RPMI8226 (cell line): ENCODE measurements at places on chromosomes 7 and 10.

DNA sequence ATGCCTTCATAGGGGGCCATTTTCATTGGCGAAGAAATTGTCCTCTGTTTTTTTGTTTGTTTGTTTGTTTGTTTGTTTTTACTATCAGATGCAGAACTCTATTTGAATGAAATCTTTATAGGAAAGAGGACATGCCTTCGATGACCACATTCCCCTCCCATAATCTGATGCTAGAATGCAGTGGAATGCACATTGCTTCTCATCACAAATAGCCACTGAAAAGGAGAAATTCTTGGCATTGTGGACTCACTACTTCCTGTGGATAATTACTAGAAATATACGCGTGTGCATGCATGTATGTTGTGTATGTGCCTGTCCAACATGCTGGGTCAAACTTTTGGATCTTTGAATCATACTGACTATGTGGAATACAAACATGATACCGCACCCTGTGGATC lies 70.5 kb upstream of the SFMBT2 start:
- DNase-seq = no peak

- DNase-seq = no peak
Measured at GRCh38 chr10:17831341-17831740, 22.2 kb downstream of the MRC1 start.

DNA sequence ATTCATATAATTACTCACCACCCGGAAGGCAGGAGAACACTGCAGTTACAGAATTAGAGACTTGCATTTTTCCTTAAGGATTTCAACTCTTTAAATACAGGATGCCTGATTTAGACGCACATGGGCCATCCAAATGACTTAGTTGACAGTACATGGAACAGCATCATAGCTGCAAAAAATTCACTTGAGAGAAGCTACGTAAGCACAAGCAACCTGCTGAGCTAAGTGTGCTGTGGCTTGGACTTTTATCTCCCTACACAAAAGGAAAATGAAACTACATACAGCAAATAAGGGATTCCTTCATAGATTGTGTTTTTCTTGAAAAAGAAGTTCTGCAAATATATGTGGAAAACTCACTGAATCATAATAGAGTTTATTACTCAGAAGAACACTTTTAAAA lies 152.6 kb downstream of the POU6F2 start:
- DNase-seq = peak; percentile 44

GRCh38 chr7:30470163-30470770 lies 8.3 kb downstream of the NOD1 start:
- no peak for DNase-seq

GRCh38 chr7:70502117-70502863 lies 629.7 kb upstream of the GALNT17 start:
- DNase-seq = no peak

GRCh38 chr10:132164761-132165278 lies 21.9 kb upstream of the DPYSL4 start:
- DNase-seq = no peak

DNA sequence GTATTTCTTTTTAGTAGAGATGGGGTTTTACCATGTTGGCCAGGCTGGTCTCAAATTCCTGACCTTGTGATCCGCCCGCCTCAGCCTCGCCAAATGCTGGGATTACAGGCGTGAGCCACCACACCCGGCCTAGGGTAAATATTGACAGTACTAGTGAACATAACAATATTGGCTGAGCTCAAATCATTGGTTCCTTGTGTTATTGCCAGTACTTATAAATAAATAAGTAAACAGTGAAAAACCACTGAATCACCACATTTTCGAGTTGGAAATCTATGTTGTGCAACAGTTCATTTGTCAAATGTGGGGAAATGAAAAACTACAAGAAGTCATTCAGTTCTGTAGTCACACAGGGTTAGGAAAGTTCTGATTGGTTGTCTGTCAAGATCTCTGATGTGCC lies 15.8 kb downstream of the RPP30 start:
- DNase-seq = no peak

DNA sequence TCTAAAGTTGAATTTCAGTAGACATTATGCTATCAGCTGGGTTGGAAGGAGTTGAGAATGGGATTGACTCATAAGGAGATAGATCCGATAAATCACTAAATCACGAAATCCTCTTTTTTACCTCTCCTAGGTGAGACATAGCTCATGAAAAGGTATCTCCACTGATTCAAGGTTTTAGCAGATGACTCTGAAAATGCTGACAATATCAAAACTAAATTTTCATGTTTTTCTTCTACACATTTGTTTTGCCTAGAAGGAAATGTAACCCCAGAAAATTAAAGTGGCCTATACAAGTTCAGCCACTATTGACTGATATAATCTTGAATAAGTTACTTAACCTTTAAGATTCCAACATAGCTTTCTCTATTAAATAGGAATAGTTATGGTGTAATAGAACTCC lies 82.2 kb upstream of the VWDE start:
- DNase-seq = no peak

DNA sequence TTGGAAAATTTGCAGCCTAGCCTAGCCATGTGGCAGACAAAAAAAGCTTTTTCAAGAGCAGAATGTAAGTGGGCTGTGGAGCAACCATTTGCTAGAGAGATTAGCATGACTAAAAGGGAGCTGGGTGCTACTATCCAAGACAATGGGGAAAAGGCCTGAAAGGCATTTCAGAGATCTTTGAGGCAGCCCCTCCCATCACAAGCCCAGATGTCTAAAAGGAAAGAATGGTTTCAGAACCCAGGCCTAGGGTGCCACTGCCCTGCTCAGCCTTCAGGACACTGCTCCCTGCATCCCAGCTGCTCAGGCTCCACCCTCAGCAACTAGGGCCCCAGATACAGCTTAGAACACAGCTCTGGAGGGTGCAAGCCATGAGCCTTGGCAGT lies 24.7 kb downstream of the PNLIPRP3 start:
- DNase-seq = no peak

DNA sequence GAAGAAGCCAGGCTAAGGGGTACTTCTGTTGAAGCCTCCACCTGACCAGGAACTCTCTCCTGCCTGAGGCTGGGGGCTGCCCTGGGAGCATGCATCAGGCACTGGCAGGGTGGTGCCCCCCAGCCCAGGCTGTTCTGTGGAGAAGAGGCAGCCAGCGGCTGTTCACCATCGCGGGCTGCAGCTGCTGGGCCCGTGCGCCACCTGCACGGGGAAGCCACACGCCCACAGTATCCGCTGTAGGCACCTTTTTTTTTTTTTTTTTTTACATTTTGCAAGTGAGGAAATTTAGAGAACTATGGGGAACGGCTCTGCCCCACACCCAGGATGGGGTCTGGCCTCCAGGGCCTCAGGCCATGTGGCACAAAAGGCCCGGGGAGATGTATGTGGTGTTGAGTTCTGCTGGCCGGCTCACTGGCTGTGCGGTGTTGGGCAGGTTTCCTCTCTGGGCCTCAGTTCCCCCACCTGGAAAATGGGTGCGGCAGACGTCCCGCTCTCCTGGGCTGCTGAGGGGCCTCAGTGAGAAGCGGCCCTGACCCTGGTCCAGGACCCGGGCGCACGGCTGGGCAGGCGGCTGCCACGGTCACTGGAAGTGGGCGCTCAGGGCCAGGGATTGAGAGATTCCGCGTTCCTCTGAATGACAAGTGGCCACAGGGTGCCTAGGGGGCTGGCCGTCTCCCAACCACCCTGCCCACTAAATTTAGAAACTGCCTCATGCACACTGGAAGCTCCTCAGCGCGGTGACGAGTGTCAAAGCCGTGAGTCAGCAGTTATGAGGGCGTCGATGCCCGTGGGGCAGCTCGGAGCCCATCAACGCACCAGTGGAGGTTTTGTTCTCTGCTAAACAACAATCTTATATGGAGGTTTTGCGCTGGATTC lies 8.8 kb upstream of the INTS1 start:
- peak; percentile 97 for DNase-seq

- DNase-seq = no peak
Measured at GRCh38 chr7:2970861-2971260, 72.8 kb downstream of the CARD11 start.

DNA sequence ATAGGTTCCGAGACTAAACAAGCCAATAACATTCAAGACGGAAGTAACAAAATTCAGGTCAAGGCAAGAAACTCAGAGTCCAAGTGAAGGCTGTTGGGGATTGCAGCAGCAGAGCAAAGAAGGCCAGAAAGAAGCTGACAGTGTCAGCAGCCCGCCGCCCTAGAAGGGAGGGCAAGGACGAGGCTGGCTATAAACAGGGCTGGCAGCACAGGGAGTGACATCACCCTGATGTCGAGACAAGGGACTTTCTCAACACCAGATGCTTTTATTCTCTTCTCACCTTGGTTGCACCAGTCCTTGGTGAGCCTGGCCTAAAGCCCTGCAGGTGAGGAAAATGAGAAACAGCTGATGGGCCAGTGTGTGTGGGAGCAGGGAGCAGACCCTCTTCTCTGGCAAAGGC lies 687.7 kb upstream of the NRP1 start:
- DNase-seq = no peak

- peak; percentile 33 for DNase-seq
Measured at GRCh38 chr7:26686448-26686981, 177.9 kb downstream of the SKAP2 start.

- DNase-seq = no peak
Measured at GRCh38 chr7:51234609-51235308, 81.8 kb downstream of the COBL start.

DNA sequence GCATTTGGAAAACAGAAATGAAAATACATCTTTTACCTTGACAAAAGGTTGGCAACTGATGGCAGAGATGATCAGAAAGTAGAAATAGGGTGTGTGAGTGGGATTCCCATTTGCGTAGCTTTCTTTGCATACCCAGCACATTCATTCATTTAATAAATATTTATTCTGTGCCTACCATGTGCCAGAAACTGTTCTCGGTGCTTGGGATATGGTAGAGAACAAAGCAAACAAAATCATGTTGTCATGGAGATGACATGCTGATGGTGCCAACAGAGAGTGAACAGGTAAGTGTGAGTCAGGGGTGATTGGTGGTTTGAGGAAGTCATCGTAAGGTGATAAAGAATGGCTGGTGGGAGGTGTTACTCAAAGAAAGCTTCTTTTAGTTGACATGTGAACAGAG lies 45.4 kb downstream of the CACNB2 start:
- DNase-seq = no peak

GRCh38 chr7:6622134-6622710 lies 6.8 kb downstream of the ZNF853 start:
- DNase-seq = no peak

DNA sequence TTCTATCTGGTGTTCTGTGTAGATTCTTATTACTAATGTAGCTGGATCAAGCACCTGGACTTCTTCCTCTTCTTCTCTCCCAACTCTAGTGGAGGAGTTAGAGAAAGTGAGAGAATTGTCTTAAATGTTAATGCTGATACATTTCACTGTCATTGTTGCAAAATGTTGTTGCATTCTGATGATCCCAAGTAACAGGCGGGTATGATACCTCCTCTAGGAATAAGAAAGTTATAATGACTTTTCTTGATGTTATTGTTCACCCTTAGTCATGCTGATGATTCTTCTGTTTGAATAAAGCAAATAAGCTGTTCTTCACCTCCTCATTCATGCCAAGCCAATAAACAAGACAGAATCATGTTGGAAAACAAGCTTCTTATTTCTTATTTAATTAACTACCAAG lies 9.1 kb downstream of the CHRM2 start:
- no peak for DNase-seq

- DNase-seq = no peak
Measured at GRCh38 chr10:60803433-60803832, 25.2 kb downstream of the CDK1 start.

GRCh38 chr7:106358103-106358663 lies 73.4 kb upstream of the NAMPT start:
- no peak for DNase-seq

DNA sequence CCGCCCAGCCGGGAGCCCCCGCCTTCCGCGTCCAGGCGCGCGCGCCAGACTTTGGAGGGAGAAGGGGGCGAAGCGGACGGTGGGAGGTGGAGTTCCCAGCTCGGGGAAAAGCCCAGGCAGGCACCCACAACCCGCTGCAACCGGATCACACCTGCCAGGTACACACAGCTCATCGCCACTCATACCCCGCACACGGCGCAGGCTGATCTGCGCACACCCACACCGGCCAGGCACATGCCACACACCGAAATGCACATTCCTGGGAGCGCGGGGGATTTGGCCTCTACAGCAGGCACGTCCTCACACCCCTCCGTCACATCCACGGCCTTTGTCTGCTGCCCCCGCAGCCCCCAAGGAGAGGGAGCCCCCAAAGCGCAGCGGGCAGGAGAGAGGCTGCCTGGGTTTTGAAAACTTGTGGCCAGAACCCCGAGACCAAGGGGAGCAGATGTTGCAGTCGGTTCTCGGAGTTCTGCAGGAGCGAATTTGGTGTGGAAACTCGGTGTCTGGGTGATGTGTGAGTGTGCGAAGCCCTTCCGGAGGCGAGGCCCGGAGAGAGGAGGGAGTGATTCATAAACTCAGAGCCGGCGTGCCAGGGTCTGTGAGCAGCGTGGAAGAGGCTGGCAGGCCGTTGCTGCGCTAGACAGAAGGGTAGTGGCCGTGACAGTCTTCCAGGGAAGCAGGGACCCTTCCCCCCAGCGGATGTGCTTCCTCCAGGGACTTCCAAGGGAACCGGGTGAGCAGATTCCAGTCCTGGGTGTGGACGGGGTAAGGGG lies 734 bp downstream of the CHST3 start:
- DNase-seq = no peak

DNA sequence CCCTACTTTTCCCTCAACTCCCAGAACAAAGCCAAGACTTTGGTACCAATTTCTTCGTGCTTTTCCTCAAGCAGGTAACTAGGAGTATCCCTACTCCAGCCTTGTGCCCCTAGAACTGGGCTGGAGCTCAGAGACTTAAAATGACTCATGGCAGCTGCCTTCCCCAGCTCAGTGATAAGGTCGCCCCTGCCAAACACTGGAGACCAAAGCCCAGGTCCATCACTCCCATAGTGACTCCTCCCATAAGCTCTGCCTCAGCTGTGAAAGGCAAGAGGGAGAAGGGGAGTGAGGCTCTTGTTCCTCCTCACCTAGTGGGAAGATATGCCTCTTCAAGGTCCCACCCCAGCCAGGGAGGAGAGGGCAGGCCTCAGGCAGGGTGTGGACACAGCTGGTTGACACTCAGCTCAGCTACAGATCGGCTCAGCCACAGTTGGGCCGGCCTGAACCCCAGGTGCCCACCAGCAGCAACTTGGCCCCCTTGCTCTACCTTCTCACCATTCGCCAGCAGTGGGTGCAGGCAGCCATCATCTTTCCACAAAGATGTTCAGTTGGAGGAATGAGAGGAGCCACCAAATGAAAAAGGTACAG lies 13.8 kb upstream of the CYREN start:
- DNase-seq = no peak
